NCI-H2081 (cell line): ENCODE measurements at places on chromosomes 3 and 15.

GRCh38 chr3:183437666-183438564 is 9.5 kb upstream of the MCF2L2 start:
- no peak for DNase-seq

DNA sequence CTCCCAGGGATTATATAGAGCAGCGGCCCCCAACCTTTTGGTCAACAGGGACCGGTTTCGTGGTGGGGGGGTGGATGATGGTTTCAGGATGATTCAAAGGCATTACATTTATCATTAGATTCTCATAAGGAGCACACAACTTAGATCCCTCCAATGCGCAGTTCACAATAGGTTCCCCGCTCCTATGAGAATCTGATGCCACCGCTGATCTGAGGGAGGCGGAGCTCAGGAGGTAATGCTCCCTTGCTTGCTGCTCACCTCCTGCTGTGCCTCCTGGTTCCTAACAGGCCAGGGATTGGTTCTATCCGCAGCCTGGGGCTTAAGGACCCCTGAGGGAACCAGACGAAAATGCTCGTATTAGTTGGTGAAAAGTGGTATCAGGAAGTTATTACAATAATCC is 1.3 kb upstream of the HACD2 start:
- DNase-seq = peak; percentile 95

GRCh38 chr3:33758281-33758680 is 40.1 kb upstream of the PDCD6IP start:
- no peak for DNase-seq

- DNase-seq = no peak
Observed at GRCh38 chr3:173096994-173097785, 43.8 kb downstream of the SPATA16 start.

DNA sequence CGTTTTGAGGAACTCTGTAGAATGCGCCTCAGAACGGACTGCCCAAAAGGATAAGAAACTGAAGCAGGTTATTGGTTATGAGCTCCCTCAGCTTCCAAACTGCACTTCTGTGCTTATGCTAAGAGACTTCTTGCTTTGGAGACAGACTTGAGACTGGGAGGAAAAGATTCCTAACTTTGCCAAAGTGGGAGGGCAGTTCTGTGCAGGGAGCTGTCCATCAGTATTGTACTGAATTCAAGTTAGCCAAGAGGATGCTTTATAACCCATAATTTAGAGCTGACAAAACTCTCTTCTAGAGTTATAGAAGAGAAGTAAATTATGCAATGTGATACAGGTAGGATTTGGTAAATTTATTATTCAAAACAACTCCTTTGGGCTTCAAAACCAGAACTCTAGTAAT is 519.8 kb upstream of the GBE1 start:
- DNase-seq = no peak

GRCh38 chr15:80266113-80266512 is 14.1 kb upstream of the CTXND1 start:
- DNase-seq = no peak

- no peak for DNase-seq
Observed at GRCh38 chr3:183481582-183481981, 53.2 kb upstream of the MCF2L2 start.

- no peak for DNase-seq
Observed at GRCh38 chr15:52008359-52008697, 10.7 kb upstream of the MAPK6 start.

GRCh38 chr15:52658955-52659354 is 20.2 kb downstream of the ATOSA start:
- no peak for DNase-seq

GRCh38 chr3:12759693-12760565 is 870 bp upstream of the TMEM40 start:
- no peak for DNase-seq

DNA sequence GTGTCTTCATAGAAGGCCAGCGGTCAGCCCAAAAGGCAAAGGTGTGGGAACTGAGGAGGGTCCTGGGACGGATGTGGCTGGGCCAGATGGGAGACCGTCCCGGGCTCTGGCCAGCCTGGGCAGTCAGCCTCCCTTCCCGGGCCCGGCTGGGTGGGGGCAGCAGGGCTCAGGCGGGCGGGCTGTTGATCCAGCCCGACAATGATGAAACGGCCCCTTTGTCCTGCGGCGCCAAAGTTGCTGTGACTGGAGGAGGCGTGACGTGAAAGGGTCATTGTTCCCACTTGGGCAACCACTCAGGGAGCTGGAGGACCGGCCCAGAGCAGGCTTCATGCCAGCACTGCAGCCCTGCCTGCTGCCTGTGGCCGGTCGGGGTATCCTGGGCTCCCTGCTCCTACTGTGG is 16.5 kb downstream of the DUSP7 start:
- no peak for DNase-seq

GRCh38 chr3:9782770-9783169 is 9.5 kb downstream of the TADA3 start:
- DNase-seq = no peak

DNA sequence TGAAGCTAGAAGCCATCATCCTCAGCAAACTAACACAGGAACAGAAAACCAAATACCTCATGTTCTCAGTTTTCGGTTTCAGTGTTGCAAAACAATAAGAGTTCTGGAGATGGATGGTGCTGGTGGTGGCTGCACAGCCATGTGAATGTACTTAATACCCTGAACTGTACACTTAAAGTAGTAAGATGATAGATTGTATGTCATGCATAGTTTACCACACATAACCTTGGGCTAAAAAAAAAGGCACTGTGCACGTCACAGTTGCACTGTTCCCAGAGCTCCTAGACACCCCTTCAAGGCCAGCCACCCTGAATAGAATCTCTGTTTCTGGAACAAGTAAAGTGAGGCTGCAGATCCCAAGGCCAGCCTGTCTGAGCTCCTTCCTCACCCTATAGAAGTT is 243.3 kb upstream of the IGF1R start:
- no peak for DNase-seq

DNA sequence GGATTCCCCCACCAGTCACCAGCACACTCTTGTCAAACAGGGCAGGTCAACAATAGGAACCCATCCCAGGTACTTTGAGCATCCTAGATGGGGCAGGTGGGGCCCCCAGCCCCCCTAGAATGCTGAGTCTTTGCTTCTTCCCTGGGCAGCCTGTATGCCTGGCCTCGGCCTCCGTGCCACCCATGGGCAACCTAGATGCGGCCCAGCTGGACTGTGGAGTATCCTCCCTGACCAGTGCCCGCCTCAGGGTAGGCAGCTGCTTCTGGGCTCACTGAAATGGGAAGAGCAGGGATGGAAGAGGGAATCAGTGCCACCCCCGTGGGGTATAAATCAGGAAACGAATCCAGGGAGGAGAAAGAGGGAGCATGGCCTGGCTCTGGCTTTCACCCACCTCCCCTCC is 10.9 kb downstream of the DNAH1 start:
- no peak for DNase-seq

- no peak for DNase-seq
Observed at GRCh38 chr15:50676799-50677483, 9.7 kb downstream of the TRPM7 start.

DNA sequence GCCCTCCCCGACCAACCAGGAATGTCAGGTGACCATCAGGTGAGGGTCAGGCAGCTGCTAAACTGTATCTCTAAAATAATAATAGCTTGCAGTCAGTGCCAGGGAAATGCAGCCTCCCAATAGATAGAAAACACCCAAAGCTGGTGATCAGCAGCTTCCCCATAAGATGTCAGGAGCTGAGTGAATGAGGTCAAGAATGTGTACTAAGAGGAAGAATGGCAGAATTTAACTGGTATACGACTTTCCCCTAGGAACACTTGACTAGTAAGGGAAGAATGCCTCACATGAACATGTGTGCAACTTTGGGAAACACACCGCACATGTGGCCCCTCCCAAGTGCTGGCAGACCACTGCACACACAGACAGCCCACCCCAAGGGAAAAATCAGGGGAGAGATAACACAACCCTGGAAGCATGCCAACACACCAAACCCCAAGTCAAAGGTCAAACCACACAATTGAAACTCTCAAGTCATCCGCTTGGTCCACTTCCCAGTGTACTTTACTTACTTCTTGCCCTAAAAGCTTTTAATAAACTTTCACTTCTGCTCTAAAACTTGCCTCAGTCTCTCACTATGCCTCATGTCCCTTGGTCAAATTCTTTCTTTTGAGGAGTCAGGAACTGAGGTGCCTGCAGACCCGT is 806.5 kb downstream of the OTOL1 start:
- DNase-seq = no peak

GRCh38 chr3:49609815-49610214 is 55.5 kb downstream of the BSN start:
- no peak for DNase-seq

GRCh38 chr3:132382267-132382666 is 35.0 kb upstream of the DNAJC13 start:
- no peak for DNase-seq

DNA sequence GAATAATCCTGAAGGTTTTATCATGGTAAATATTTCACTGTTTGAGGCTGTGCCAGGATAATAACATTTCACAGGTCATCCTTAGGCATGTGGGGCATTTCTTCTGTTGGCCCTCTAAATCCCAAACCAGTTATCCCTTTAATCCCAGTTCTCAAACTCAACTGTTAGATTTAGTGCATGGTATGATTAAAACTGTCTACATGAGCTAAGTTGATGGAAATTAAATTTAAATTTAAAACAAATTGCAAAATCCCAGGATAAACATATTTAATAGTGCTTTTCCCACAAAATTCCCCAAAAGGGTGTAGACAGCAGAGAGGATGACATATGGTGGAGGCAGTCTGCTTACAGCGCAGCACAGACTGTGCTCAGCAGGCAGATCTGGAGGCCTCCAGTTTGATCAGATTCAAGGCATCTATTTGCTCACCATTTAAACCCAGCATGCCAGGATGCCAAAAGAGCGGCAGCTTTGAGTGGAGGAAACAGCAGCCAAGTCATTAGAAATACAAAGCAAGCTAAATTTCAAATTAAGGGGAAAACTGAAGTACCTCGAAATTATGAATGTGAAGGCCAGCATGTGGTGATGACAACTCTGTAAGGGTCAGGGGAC is 325.8 kb downstream of the KCNH8 start:
- peak; percentile 31 for DNase-seq

- no peak for DNase-seq
Observed at GRCh38 chr15:88179562-88179961, 77.0 kb downstream of the NTRK3 start.

DNA sequence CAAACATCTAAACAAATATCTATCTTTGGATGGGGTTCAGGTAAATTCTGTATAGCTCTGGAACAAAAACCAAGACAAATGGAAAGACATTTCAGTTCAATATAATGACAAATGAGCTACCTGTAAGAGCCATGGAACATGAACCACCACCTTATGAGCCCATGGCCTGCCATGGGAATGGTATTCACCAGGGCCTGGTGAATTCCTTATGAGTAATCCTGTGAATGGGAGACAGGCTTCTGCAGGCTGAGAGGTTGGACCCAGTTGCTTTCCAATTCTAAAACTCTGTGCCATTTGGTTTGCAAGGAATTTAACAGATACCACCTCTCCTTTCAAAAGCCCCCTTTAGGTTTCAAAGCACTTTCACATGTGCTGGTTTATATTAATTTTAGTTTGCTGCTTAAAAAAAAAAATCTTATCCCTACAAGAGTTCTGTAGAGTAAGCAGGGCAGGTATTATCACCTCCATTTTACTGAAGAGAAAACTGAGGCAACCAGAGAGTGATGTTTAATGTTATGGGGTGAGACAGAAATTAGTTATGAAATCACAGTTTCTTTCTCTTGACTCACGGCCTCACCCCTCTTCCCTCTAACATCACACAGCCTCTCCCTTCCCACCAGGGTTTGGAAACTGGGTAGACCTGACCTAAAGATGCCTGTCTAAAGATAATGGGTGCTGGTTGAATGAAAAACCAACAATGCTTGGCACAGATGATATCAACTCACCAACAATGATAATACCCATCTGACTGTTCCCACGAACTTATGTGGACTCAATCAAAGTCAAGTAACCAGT is 397.6 kb upstream of the WNT5A start:
- DNase-seq = no peak

DNA sequence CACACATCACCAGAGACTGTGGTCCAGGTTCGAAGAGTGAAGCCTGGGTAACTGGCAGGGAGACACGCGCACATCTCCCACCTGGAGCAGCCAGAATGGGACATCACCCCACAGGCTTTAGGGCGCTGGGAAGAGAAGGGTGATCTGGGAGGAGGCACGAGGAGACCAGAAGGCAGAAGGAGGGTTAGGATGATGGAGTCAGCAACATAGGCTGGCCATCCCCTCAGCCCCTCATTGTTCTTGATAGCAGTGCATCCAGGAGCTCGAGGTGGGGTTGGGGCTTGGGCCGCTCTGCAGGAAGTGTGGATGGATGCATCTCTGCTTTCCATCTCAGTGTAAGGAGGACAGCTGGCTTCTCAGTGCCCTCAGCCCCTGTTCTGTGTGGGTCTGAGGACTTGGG is 15.2 kb downstream of the PLA2G4F start:
- no peak for DNase-seq

- no peak for DNase-seq
Observed at GRCh38 chr3:195372220-195372619, 70.6 kb downstream of the ACAP2 start.

DNA sequence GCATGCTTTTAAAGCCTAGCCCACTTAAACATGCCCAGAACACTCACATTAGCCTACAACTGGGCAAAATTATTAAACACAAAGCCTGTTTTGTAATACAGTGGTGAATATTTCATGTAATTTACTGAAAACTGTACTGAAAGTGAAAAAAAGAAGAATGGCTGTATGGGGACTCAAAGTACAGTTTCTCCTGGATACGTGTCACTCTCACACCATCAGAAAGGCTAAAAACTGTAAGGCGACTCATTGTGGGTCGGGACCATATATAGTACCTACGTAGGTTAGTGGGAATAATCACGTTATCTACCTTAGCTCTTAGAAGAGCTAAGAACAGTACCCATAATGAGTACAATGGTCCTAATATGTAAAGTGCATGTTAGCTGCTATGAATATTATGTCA is 80.2 kb upstream of the SPATA12 start:
- no peak for DNase-seq

- no peak for DNase-seq
Observed at GRCh38 chr3:99911433-99911832, 93.8 kb downstream of the CMSS1 start.

- no peak for DNase-seq
Observed at GRCh38 chr15:51170882-51171633, 76.4 kb upstream of the TNFAIP8L3 start.

GRCh38 chr3:98551754-98552153 is 20.0 kb downstream of the GPR15 start:
- no peak for DNase-seq

- no peak for DNase-seq
Observed at GRCh38 chr3:99319961-99320360, 318.4 kb upstream of the COL8A1 start.

DNA sequence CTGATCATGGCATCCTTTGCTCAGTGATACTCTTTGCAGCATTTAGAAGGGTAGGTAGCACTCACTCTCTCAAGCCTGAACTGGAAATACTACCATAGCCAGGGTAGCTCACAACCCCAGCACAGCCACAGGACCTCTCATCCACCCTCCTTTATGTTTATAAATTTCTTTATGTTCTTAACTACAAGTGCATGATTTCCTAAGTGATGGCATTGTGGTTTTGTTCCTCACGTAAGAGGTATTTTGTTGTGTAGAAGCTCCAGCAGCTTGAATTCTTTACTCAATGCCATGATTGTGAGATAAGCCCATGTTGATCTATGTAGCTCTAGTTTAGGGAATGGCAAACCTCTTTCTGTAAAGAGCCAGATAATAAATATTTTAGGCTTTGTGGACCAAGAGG is 7.9 kb upstream of the RTP3 start:
- DNase-seq = no peak

GRCh38 chr3:57142411-57142723 is 22.8 kb downstream of the IL17RD start:
- no peak for DNase-seq
